Stromal cell of bone marrow (primary cell): ENCODE measurements at places on chromosomes 4 and X.

DNA sequence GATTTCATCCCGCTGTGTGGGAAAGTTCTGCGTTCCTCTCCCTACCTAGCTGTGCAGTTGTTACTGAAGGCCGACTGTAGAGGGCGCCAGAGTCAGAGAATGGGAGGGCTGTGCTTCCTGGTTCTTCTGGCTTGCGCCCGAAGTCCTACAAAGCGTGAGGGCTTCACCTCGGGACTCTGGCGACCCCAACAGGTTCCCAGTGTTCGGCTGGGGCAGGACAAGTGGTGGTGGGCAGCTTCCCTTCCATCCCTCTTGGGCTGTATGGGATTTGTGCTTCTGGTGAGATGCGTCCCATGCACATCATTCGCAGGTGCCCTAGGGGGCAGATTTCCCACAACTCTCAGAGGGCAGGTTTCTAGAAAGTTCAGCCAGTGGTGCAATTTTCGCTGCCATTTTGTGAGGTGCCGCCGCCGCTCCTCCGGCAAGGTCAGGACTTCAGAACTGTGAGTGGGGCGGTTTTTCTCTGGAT lies 27.3 kb downstream of the CT45A1 start:
- DNase-seq, result no peak

GRCh38 chr4:183499389-183499788 lies 5.5 kb upstream of the ING2 start:
- DNase-seq, result no peak

- no peak for DNase-seq
These were observed 16.0 kb upstream of the PRRG1 start for GRCh38 chrX:37332987-37333658.

DNA sequence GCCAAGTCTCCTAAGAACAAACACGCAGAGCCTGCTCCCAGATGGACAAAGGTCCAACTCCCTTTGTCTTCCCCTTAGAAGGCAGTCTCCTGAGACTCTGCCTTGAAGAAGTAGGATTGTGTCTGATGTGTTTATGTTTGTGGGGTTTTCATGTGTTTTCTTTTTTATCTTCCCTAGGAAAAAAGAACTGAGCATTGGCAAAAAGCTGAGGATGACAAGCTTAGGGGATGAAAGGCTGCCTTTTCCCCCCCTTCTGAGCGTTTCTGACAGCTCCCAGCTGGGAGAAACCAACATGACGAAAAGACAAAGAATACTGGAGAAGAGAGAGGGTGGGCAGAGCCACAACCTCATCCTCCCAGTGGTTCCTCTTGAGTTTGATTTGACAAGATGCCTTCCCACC lies 181.1 kb downstream of the EVC2 start:
- no peak for DNase-seq

DNA sequence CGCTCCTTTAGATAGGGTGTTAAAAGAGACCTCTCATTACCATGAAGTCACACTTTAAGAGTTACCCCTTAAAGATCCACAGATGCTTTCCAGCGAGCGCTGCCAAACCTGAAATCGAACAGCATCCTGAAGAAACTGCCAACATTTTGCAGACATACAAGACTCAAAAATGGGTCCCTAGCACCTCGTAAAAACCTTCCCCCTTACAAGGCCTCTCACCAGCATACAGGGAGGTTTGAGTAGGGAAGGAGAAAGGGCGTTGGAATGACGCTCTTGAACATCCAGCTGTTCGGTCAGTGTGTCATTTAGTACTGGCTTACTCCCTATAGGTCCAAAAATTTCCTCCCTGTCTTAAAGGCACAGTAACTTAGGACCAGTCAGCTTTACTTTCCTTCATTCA lies 45.3 kb upstream of the PGRMC1 start:
- no peak for DNase-seq

GRCh38 chr4:146742416-146742815 lies 103.7 kb downstream of the POU4F2 start:
- DNase-seq, result no peak

GRCh38 chr4:70754990-70755688 lies 33.4 kb downstream of the RUFY3 start:
- no peak for DNase-seq

GRCh38 chr4:109395694-109396093 lies 37.9 kb upstream of the SEC24B start:
- no peak for DNase-seq

GRCh38 chr4:165222651-165222994 lies 15.3 kb downstream of the KLHL2 start:
- no peak for DNase-seq

DNA sequence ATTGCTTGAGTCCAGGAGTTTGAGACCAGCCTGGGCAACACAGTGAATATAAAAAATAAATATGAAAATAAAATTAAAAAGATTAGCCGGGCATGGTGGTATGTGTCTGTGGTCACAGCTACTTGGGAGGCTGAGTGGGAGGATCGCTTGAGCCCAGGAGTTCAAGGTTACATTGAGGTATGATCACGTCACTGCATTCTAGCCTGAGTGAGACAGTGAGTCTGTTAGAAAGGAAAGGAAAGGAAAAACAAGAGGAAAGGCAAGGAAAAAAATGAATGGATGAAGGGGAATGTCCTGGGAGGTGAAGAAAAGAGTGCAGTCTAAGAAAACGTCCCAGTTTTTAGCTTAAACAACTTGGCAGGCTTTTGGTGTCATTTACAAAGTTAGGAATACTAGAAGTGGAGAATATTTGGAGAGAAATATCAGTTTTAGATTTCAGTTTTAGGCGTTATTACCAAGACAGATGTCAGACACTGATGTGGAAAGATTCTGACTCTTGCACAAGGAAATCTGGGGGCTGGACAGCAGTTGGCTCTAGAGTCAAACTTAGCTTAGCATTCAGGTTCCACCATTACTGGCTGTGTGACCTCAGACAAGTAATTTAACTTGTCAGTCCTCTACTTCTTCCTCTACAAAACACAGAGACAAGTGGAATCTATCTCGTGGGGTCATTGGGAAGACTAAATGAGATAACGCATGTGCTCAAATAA lies 139.0 kb downstream of the TSPAN5 start:
- no peak for DNase-seq

- DNase-seq, result no peak
These were observed 218.9 kb downstream of the HS3ST1 start for GRCh38 chr4:11209826-11210225.

DNA sequence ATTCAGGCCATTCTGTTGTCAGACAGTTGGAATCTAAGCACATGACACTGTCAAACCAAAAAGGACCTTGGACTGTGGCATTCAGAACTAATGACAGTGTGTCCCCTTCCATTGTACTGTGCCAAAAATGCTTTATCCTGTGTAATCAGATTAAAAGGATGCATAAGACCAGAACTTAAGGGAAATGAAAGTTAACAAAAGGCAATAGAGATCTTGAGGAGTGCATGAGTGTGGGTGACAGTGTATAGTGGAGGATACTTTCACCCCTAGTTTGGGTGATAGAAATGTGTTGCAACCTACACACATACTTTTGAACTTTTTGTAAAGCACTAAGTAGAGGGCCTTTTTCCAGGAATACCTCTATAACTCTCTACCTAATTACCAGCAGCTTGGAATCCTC lies 4.5 kb downstream of the CYSLTR1 start:
- no peak for DNase-seq

DNA sequence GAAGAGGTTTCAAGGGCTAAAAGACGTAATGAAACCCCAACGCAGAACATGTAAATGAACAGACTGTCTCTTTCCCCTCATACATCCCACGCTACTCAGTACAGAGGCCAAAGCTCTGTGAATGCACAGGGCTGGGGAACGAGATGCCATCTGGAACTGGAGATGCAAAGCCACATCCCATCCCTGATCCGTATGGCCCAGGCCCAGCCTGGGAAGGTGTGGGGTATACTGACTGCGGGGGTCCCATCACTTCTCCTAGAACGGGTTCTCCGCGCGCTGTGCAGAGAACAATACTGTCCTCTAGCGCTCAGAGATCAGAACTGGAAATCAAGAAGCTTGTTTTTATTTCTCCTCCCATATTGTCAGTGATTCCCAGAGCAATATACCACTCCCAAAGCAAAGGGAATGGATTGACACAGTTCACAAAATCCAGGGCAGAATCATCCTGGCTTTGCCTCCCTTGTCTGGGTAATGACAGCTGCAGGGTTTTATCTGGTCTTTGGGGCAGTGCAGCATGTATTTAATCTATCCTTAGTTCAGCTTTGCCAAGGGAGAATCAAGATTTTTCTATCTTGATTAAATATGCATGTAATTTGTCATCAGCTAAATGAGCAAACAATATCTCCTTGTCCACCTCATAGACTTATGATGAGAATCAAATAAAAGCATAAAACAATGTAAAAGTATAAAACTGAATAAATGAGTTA lies 47.3 kb upstream of the TLR3 start:
- DNase-seq, result peak; percentile 27
